ENCODE measurements at places on chromosomes 3 and 15.

GRCh38 chr3:64667138-64667537 is 20.7 kb downstream of the ADAMTS9 start:
- no peak overlapping the region for H3K4me3 ChIP-seq
- H3K4me1 ChIP-seq = peaks cover 43% of the 10 kb centered on the region
- DNase-seq = no peak
- H3K27ac ChIP-seq = peak overlapping the region; percentile 74
- H3K27me3 ChIP-seq = no peaks in the 10 kb centered on the region

GRCh38 chr15:78389322-78389721 is 48.7 kb upstream of the IREB2 start:
- no peaks in the 10 kb centered on the region for H3K27me3 ChIP-seq
- no peaks in the 10 kb centered on the region for H3K4me1 ChIP-seq
- peak; percentile 55 for DNase-seq
- H3K36me3 ChIP-seq = no peaks in the 10 kb centered on the region
- H3K4me3 ChIP-seq = no peak overlapping the region

GRCh38 chr15:93553167-93553935 is 464.3 kb upstream of the RGMA start:
- H3K27ac ChIP-seq = no peak overlapping the region
- DNase-seq = no peak
- H3K36me3 ChIP-seq = no peaks in the 10 kb centered on the region
- H3K4me1 ChIP-seq = no peaks in the 10 kb centered on the region

DNA sequence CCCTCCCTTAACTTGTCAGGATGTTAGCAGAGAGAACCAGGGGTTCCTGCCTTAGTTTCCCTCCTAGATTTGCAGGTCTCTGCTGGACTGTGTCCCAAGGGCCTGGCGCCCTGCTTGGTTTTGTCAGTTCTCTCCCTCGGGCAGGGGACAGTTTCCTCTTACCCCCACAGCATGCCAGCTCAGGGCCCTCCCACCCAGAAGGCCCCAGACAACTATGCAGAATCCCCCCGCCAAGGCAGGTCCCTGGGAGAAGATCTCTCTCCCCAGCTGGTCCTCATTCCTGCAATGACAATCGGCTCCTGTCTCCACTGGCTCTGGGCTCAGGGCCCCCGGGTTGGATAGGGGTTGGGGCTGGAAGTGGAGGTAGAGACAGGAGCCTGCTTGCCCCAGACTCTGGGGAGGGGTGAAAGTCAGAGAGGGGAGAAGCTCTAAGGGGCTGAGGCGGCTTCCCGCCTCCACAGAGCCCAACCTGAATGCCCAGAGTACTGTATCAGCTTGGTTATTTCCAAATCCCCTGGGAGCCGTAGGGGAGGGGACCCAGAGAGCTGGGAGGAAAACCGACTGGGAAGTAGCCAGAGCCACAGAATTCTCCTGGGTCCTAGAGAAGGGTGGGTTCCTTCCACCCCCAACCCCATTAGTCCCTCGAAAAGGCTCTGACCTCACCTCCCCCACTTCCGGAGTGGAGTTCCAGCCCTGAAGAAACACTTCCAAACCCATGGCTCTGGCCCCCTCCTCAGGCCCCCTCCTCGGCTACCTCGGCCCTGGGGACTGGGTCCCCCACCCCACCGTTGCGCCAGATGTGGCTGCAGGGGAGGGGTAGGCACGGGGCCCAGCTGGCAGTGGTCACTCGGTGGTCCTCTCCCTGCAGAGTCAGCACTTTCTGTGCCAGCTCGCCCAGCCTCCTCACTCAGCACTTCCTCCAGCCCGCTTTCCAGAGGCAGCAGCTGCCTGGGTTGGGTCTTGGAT is 3.8 kb upstream of the LOXL1 start:
- H3K36me3 ChIP-seq = no peaks in the 10 kb centered on the region
- no peak overlapping the region for H3K4me3 ChIP-seq
- no peaks in the 10 kb centered on the region for H3K27me3 ChIP-seq
- peaks cover 2% of the 10 kb centered on the region for H3K4me1 ChIP-seq

GRCh38 chr3:107430214-107430995 is 53.2 kb downstream of the CCDC54 start:
- H3K27me3 ChIP-seq = no peaks in the 10 kb centered on the region
- peaks cover 3% of the 10 kb centered on the region for H3K4me1 ChIP-seq
- no peaks in the 10 kb centered on the region for H3K36me3 ChIP-seq
- DNase-seq = peak; percentile 61
- peak overlapping the region; percentile 97 for H3K27ac ChIP-seq
- peak overlapping the region; percentile 57 for H3K4me3 ChIP-seq
